ENCODE measurements at places on chromosomes 2 and 18.

DNA sequence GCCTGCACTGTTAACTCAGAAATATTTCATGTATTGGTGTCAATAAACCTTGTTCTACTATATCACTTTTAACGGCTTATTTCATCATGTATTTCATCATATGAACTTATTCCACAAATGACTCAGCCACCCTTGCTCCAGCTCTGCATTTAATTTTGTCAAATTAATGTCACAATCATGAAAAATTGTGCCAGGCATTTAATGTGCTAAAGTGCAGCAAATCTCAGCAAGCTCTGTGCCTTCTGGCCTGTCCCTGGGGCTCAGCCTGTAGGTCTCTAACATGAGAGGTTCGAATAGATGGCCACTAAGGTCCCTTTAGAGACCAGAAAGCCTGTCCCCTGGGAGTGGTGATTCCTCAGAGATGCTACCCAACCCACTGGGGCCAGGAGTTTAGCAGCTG is 28.6 kb downstream of the BOD1L2 start:
- no peak for DNase-seq

DNA sequence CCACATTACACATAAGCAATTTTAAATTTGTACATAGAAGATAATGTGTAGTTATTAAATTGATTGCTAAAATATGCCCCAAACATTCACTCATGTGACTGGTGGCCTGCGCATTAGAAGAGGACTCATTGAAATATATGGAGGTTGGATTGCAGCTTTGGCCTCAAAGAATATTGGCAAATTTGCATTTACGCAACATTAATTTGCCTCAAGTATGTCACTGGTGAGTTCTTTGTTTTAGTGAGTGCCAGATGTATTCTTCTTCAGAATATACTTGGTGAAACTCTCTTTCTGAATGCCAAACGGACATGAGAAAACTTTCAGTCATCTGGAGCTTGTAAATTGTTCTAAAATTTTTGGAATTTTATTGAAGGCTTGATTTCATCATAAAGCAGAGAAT is 5.9 kb upstream of the EFEMP1 start:
- no peak for DNase-seq

DNA sequence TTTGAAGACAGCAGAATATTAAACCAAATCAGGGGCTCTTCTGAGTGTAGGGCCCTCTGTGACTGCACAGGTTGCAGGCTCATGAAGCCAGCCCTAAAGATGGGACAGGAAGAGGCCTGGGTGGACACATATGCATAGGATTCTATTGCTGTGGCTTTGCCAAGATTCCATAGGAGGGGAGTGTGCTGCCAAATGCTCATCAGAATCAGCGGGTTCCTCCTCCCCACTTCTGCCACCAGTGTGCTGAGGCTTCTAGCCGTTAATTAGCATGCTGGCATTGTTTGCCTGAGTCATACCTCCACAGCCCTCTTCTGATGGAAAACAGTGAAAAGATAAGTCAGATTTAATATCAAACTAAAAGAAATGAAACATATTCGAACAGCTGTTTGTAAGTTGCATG is 103.9 kb upstream of the TMEFF2 start:
- DNase-seq: no peak

DNA sequence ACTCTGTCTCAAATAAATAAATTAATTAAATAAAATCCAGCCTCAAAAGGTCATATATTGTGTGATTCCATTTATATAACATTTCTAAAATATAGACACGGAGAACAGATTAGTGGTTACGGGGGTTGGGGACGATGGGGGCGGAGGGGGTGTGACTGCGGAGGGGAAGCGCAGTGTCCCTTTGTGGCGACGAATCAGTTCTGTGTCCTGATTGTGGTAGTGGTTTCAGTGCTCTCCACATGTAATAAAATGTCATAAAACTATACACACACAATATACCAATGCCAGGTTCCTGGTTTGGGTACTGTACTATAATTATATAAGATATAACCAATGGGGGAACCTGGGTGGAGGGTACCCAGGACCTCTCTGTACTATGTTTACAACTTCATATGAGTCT is 186.4 kb downstream of the ANAPC1 start:
- DNase-seq: no peak

GRCh38 chr2:189411860-189412259 is 29.4 kb upstream of the WDR75 start:
- DNase-seq: no peak

DNA sequence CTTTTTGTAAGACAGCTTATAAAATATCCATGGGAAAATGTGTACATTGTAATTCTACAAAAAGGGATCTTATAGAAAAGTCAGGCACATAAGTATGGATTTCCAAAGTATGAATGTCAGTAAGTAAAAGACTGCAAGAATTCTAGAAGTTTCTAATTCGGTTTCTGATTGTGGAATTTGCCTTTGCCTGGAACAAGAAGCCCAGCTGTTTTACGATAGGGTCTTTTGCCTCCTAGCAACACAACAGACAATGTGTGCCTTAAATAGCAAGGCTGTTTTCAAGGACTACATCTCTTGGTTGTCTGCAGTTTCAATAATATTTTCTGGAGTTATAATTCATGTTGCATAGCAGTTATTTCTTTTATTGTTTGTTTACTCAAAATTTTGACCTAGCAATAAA is 312.9 kb downstream of the MTX2 start:
- DNase-seq: no peak

GRCh38 chr2:29023188-29023587 is 42.1 kb downstream of the TOGARAM2 start:
- no peak for DNase-seq

GRCh38 chr18:40099641-40100040 is 1855.4 kb upstream of the PIK3C3 start:
- DNase-seq: no peak

- DNase-seq: no peak
These were observed 221.9 kb upstream of the COL3A1 start for GRCh38 chr2:188752311-188752710.

DNA sequence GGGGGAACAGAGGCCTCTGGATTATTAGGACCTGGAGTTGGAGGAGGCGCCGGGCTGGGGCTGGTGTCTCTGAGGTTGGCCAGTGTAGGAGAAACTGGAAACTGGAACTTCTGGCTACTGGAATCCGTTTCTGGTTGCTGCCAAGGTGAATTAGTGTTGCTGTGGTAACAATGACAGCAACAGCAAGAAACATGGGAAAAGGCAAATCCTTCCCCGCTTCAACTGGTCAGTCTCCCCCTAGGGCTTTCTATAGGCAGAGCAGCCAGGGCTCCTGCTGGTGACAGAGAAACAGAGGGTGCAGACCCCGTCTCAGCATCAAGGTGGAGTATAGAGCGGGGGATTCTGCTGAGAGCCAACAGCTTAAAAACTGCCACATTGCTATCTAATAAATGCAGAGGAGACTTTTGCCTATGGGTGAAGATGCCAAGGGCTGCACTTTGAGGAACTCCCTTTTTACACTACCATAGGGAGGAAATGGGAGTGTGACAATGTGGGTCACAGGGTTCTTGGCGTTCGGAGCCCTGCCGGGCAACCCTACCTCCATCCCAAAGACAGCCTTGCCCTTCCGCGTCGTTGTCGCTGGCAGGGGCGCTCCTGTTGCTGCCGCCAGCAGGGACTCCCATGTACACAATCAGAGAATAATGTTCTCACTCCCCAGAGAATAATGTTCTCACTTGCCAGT is 81.4 kb upstream of the CABLES1 start:
- no peak for DNase-seq

GRCh38 chr2:56017784-56018183 is 94.2 kb upstream of the EFEMP1 start:
- DNase-seq: no peak

DNA sequence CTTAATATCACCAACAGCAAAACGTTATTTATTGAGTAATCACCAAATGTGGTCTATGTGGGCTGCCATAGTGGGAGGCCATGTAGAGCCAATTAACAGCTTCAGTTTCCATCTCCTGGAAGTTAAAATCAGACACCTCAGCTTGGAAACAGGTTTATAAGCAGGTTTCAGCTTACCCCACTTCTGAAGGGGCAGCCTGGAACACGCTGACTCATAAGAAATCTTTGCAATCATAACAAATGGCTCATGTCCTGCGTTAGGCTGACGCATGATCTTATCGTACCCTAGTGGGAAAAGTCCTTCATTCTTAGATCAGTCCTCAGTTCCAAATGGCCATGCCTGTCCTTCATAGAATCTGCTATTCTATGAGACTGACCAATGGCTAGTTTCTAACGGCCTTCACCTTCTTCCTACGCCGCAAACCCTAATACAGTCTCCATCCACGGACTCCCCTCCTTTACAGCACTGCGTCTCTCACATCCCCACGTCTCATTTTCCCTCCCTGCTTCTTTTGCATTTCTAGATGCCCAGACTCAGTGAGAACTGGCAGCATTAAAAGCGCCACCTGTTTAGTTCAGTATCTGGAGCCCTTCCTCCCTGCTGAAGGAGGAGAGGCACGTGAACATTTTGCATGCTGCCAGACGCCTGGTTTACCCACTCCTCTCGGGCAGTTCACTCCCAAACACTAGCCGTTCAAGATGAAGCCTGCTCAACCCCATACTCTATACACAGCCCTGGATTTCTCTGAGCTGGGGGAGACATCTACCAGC is 24.2 kb upstream of the BZW1 start:
- no peak for DNase-seq

DNA sequence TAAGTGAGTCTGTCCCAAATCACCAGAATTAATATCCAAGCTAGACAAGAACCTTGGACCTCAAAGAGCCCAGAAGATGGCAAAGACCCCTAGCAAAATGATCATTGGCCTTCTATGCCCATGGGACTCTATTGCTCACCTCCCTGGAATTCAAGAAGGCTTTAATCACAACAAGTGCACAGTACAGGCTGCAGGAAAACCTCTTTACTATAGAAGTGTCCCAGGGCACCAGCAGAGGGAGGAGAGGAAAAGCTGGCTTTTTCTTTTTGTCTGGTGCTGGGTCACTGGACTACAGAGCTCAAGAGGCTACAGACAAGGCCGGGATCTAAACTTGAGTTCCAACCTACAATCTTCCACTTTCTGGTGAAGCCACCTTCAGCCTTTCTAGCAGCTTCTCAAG is 88.3 kb upstream of the PPP1CB start:
- DNase-seq: no peak

DNA sequence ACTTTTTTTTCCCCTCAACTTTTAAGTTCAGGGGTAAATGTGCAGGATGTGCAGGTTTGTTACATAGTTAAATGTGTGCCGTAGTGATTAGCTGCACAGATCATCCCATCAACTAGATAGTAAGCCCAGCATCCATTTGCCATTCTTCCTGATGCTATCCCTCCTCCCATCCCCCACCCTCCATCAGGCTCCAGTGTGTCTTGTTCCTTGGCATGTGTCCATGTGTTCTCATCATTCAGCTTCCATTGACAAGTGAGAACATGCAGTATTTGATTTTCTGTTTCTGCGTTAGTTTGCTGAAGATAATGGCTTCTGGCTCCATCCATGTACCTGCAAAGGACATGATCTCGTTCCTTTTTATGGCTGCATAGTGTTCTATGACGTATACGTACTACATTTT is 47.2 kb upstream of the STON1 start:
- no peak for DNase-seq

- no peak for DNase-seq
These were observed 67.4 kb downstream of the BOLA3 start for GRCh38 chr2:74080346-74080745.

- DNase-seq: no peak
These were observed 78.1 kb downstream of the PIEZO2 start for GRCh38 chr18:11071300-11071699.

GRCh38 chr2:98543214-98543613 is 65.1 kb downstream of the COA5 start:
- DNase-seq: no peak

DNA sequence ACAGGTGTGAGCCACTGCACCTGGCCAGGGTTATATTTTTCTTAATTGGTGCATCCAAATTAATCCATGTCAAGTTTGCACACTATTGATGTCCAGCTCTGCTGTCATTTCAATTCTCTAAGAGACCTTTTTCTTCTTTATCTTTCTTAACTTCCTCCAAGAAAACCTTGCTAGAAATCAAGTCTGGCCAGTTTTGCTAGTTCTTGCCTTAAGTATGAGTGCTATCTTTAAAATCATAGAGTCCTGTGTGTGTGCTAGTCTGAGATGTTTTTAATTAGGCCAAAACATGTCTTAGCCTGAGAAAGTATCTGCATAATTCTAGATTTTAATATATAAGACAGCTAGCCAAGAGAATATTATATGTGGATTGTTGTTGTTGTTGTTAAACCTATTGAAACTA is 56.2 kb upstream of the SLC39A10 start:
- DNase-seq: no peak

- DNase-seq: no peak
These were observed 110.8 kb downstream of the SETBP1 start for GRCh38 chr18:44791520-44791919.

DNA sequence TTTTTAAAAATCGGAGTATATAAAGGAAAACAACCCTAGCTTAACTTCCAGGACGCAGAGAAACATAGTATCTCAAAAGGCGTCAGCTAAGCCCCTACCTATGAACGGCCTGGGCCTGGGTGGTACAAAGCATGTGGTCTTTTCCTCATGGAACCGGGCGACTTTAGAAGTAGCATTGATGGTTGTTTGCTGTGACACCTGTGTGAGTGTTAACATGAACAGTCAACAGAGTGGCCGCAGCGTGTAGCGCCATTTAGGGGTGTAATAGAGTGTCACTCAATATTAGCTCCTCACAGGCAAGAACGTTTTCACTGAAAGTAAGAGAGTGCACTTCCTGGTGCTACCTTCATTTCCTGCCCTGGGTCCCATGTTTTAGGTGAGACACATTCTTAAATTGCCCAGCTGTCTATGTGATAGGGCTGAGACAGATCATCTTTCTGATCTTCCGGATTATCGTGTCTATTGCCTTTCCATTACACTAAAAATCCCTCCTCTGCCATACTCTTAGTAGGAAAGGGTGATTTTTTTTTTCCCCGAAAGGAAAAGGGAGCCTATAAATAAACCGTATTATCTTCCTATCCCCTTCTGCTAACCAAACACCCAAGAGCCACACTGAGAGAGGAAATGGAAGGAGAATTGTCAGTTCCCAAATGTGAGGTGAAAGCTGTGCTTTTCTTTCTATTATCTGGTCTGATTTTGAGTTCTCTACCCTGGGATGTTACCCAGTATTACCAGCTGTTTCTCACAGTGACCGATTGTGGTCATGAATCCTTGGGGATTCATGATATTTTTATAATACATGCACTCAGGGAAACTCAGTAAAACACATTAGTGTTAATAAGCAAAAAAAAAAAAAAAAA is 1.3 kb downstream of the GORASP2 start:
- DNase-seq: peak; percentile 47

DNA sequence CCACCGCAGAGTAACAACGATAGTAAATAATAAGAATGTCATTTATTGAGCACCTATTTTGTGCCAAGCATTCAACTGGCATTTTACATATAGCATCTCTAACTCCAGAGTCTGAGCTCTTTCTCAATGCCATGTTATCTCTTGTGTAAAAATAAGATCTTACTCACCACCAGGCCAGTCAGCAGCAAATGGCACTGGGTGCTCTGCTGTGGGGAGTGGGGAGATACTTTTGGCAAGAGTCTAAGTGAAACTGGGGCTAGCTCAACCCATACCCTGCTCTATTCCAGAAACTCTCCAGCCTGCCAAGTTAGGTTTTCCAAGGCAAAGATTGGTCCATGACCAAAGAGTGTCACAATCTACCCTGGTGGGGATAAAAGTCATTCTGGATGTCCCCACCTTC is 5.0 kb upstream of the SLC4A3 start:
- DNase-seq: no peak
